EL (cell line): ENCODE measurements at places on chromosomes 1 and 21.

DNA sequence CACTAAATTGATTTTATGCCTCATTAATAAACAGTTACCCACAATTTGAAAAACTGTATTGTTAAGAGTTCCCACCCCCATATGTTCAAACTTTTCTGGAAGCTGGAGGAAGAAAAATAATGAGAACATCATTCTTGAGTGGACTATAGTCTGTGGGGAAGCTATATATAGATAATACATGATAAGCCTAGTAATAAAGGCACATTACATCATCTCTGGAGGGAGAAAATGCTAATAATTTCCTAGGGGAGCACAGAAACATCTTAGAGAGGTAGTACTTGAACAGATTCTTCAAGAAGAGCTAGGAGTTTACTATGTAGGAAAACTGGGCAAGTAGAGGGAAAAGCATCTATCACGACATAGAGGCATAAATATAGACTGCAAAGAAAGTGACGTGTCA, 19.6 kb downstream of the CYP2J2 start:
- no peak for DNase-seq

DNA sequence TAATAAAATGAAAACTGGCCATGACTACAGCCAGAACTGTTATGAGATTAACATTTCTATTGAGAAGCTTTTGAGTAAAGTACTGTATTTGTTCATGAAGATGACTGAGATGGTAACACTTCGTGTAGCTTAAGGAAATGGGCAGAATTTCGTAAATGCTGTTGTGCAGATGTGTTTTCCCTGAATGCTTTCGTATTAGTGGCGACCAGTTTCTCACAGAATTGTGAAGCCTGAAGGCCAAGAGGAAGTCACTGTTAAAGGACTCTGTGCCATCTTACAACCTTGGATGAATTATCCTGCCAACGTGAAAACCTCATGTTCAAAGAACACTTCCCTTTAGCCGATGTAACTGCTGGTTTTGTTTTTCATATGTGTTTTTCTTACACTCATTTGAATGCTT, 164.0 kb downstream of the NEK7 start:
- DNase-seq: no peak

DNA sequence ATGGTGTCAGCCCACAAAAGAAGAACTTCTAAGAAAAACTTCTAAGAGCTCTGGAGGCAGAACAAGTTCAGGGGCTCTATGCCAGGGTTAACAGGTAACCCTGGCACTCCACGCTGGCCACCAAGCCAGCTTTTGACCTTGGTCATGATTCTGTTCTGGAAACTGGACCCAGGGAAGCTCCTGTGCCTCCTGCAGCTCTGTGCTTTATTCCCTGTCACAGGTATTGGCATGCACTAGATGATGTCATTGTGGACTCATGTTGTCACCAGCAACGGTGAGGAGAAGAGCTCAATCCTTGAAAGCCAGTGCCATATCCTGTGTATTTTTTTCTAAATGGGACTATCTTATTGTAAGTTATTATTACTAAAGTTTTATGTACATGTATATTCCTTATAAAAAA, 56.7 kb upstream of the GCLM start:
- no peak for DNase-seq

- no peak for DNase-seq
Observed at GRCh38 chr1:97047421-97047793, 325.8 kb downstream of the PTBP2 start.

GRCh38 chr1:226490426-226490809, 58.1 kb upstream of the STUM start:
- DNase-seq: no peak

DNA sequence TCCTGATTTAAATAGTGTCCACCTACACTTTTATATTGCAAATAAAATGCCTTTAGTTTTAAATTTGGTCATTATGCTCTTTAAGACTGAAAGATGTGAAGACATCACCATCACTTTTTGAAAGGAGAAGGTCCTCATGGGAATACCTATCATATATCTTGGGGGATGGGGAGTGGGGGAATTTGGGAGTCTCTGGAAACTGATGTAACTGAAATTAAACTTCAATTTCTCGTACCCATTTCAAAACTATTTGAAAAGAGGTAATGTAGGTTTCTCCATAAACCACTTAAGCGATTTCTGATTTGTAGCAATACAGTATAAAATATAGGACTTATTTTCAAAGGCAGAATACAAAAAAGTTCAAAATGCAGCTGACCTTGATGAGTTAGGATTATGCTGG, 924 bp downstream of the EXTL2 start:
- no peak for DNase-seq

- DNase-seq: peak; percentile 87
Observed at GRCh38 chr1:228393268-228393701, 13.3 kb downstream of the TRIM11 start.

DNA sequence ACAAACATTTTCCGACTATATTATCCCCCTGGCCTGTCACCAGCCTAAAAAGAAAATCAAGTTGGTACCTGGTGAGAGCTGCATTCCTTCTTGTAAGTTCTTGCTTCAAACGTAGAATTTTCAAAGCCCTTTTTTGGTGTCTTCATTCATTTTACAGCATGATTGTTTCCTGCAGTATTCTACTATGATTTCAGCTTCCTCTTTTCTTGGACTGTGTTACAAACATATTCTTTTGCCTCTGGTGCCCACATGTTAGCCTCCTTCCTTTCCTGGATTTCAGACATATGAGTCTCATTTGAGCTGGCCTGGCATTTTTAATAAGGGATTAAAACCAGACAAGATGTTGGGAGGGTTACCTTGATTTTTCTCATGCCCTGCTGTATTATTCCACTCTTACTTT, 142.5 kb downstream of the PIGK start:
- DNase-seq: no peak

- no peak for DNase-seq
Observed at GRCh38 chr1:167420510-167420909, 97.8 kb downstream of the CD247 start.

- DNase-seq: no peak
Observed at GRCh38 chr1:28056129-28056925, 32.1 kb downstream of the EYA3 start.

DNA sequence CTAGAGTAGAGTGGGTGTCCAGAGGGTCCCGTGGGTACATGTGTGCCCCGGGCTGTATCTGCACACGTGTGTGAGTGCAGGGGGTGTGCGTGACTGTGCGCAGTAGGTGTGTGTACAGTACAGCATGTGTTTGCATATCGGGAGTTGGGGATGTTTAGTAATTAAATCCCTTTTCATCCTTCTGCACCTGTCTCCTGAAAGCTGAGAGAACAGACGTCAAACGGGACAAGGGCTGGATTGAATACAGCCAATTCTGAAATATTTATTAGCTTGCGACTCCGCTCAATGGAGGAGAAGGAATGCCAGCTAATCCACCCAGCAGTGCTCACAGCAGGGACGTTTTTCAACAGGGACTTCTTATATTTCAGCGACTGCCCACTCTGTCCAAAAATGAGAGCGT, 44.7 kb upstream of the CASZ1 start:
- no peak for DNase-seq

DNA sequence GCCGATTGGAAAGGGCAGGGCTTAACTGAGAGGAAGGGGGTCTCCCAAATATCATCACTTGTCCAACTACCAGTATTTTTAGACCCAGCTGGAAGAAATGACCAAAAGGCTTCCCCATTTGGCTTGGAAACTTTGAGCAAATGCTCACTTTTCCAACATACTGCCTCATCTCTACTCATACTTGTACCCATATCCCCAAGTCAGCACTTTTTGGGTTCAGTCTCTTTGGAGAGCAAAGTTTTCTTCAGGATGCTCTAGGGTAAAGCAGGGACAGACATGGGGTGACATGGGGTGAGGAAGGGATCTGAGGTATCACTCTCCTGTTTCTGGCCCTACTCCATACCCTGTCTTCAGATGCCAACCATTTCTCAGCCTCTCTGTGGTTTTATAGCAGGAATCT, 27.2 kb downstream of the LRRN2 start:
- DNase-seq: no peak

DNA sequence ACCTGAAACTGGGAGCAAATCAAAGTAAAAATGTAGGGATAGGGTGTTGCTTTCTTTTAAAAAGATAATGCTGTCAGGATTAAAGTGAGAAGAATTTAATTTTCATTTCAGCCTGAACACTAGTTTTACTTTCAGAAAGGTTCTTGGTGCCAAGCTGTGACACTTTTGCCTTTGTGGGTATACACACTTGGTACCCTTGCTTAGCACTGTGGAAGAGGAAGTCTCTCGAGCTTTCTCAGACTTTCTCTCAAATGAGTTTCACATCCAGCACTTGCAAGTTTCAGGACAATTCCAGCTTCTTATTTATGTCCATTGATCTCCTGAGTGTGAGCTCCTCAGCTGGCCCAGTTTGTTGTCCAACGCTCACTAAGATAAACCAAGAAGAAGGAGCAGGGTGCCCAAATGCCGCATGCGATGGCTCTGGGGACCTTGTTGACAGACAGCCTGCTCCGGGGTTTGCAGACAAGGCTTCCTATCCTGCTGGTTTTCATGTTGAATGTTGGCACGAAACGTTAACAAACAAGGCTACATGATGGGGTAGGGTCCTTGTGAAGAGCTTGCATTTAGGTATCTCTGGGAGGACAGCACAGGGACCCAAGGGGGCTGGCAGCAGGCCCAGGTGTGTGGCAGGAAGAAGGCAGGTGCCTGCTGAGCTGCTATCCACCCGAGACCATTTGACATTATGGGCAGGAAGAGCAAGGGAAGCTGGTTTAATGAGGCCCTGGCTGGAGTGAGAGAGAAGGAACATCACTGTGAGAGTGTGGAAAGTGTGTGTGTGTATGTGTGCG, 79.7 kb downstream of the POFUT2 start:
- no peak for DNase-seq

DNA sequence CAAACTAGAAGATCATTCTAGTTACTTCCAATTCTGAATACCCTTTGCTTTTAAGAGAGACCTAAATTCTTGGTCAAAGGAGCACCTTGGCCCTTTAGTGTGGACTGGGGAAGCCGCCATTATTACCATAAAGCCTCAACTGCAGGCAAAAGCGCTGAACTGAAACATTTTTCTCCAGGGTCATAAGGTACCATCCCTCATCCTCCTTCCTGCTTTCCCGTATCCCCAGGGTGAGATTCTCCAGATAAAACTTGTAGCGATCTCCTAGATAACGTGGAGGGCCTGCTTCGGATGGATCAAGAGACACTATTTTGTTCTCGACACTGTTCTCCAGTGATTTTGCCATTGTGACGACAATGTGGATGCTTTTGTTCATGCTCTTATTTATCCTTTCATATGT, 9.8 kb downstream of the SLAMF1 start:
- no peak for DNase-seq

DNA sequence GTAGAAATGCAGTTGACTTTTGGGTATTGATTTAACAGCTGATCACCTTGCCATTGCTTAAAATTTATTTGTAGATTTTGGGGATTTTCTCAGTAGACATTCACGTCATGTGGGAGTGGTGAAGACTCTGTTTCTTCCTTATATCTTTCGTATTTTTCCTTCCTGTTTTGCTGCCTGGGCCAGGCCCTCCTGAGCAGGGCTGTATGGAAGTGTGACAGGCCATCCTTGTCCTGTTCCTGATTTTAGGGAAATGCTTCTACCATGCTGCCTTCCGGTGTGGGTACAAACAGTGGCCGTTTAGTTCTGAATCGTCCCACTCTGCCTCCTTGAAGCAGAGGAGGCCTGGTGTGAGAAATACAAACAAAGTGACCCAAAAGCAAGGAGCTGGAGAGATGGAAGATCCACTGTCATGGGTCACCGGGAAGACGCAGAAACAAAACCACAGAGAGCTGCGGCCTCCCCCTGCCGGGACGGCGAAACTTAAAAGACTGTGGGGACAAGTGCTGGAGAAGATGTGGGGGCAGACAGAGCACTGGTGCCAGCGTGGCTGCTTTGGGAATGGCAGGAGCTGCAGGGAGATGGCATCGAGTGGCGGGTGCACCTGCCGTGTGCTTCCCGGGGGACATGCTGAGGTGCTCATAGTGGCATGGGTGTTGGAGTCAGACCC, 7.6 kb downstream of the AGPAT3 start:
- no peak for DNase-seq

GRCh38 chr1:201274616-201275252, 8.6 kb upstream of the PKP1 start:
- DNase-seq: no peak

GRCh38 chr1:4127592-4128140, 227.6 kb upstream of the C1orf174 start:
- DNase-seq: no peak

GRCh38 chr1:226643611-226644540, 95.2 kb downstream of the ITPKB start:
- no peak for DNase-seq

GRCh38 chr1:209746451-209747165, 9.2 kb upstream of the TRAF3IP3 start:
- no peak for DNase-seq

DNA sequence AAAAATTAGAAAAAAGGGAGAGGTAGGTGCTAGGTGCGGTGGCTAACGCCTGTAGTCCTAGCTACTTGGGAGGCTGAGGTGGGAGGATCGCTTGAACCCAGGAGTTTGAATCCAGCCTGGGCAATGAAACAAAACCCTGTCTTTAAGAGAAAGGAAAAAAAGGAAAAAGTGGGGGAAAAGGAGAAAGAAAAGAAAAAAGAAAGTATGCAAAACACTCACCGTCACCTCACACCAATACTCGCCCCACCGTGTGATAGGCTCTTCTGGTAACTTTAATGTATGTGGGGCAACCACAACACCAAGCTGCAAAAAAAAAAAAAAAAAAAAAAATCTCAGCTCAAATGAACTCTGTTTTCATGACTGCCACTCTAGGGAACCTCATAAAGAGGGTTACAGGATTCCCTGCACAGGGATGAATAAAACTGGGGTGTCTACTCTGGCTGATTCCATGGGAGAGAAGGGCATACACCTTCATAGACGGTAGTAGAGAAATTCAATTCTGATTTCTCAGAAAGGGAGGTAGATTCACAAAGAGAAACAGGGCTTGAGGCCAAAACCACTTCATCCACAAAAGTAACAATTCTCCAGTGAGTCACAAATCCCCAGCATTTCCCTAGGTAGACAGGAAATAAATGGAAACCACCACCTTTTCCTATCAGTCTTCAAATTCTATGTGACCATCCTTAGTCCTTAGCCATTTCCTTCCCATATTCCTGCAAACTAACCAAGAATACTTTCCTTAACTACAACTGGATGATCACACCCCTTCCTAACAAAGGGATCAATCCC, 2.5 kb downstream of the MRPL9 start:
- no peak for DNase-seq

DNA sequence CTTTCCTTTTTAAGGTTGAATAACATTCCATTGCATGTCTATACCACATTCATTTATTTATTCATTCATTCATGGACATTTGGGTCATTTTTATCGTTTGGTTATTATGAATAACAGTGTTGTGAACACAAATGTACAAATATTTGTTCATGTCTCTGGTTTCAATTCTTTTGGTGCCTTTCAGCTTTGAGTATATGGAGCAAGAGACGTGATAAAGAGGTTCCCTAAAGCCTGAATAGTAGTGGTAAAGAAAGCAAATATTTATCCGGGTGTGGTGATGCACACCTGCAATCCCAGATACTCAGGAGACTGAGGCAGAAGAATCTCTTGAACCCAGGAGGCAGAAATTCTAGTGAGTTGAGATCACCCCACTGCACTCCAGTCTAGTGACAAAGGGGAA, 5.3 kb upstream of the RLF start:
- DNase-seq: no peak
